Panc1 (cell line): ENCODE measurements at places on chromosomes 16 and 17.

- DNase-seq: no peak
These were observed 75.0 kb downstream of the RPTOR start for GRCh38 chr17:80619535-80620235.

- DNase-seq: no peak
These were observed 3.9 kb downstream of the PLEKHG4 start for GRCh38 chr16:67283039-67283825.

GRCh38 chr16:84851192-84852127, 31.7 kb downstream of the CRISPLD2 start:
- peak; percentile 81 for DNase-seq

DNA sequence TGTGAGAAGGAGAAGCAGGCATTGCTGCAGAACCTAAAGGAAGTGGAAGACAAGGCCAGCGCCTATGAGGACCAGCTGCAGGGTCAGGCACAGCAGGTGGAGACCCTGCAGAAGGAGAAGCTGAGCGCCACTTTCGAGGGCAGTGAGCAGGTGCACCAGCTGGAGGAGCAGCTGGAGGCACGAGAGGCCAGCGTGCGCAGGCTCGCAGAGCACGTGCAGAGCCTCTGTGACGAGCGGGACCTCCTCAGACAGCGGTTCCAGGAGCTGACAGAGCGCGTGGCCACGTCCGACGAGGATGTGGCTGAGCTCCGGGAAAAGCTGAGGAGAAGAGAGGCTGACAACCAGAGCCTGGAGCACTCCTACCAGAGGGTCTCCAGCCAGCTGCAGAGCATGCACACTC, 41.5 kb downstream of the PLD6 start:
- DNase-seq: no peak

GRCh38 chr17:50316016-50316587, 29.8 kb upstream of the XYLT2 start:
- no peak for DNase-seq

- no peak for DNase-seq
These were observed 1.5 kb upstream of the OVCA2 start for GRCh38 chr17:2040219-2040827.

DNA sequence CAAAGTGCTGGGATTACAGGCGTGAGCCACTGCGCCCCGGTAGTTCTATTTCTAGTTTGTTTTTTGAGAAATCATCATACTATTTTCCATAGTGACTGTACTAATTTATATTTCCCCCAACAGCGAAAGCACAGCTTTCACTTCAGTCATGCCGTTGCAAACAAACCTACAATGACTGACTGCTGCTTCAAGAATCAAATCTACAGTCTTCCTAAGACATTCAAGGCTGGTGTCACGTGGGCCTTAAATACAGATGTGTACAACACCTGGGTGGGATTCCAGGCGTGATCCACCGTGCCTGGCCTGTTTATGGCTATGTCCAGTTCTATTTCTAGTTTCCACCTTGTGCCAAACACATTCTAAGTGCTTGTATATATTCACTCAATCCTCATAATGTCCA, 72.0 kb downstream of the ABCC6 start:
- DNase-seq: no peak

DNA sequence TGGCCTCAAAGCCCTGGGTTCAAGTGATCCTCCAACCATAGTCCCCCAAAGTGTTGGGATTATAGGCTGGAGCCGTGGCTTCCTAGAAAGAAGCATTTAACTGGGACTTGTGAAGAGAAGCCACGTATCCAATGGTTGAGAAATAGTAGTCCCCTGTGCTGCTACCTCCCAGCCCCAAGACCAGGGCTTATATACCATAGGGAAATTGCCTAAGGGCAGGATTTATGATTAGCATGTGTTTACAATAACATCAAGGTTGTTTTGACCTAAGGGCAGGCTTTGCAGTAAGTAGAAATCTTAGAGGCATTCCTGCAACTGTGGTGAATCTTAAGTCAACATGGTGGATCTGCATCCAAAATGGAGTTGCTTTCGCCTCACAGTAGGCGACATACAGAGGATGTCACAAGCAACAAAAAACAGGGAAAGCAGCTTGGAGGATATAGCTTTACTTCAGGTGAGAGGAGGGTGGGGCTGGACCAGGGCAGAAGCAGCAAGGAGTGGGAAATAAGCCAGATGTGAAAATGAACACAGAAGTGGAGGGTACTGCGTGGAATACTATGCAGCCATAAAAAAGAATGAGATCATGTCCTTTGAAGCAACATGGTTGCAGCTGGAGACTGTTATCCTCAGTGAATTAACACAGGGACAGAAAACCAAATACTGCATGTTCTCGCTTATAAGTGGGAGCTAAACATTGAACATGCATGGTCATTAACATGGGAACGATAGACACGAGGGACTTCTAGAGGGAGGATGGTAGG, 18.7 kb upstream of the NSMCE1 start:
- no peak for DNase-seq

DNA sequence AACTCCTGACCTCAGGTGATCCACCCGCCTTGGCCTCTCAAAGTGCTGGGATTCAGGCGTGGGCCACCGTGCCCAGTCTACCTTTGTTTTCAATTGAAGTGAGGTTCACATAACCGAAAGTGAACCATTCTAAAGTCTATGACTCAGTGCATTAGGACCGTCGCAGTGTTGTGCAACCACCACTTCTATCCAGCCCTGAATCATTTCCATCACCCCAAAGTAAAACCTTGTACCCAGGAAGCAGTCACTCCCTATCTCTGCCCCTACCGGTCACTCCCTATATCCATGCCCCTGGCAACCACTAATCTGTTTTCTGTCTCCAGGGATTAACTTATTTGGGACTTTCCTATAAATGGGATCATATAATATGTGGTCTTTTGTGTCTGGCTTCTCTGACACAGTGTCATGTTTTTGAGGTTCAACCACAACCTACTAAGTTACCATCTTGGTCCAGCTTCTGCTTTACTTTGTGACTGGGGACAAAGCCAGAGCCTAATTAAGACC, 28.3 kb upstream of the CDC42EP4 start:
- no peak for DNase-seq

DNA sequence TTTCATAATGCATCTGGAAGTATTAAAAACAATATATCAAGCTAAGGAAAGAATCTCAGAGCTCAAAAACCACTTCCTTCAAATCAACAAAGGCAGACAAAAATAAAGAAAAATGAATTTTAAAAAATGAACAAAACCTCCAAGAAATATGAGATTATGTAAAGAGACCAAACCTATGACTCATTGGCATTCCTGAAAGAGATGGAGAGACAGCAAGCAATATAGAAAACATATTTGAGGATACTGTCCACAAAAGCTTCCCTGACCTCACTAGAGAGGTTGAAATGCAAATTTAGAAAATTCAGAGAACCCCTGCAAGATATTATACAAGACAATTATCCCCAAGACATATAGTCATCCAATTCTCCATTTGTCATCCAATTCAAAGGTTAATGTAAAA, 311.3 kb upstream of the SOX9 start:
- no peak for DNase-seq

- DNase-seq: no peak
These were observed 746 bp upstream of the POLG2 start for GRCh38 chr17:64497565-64498035.

DNA sequence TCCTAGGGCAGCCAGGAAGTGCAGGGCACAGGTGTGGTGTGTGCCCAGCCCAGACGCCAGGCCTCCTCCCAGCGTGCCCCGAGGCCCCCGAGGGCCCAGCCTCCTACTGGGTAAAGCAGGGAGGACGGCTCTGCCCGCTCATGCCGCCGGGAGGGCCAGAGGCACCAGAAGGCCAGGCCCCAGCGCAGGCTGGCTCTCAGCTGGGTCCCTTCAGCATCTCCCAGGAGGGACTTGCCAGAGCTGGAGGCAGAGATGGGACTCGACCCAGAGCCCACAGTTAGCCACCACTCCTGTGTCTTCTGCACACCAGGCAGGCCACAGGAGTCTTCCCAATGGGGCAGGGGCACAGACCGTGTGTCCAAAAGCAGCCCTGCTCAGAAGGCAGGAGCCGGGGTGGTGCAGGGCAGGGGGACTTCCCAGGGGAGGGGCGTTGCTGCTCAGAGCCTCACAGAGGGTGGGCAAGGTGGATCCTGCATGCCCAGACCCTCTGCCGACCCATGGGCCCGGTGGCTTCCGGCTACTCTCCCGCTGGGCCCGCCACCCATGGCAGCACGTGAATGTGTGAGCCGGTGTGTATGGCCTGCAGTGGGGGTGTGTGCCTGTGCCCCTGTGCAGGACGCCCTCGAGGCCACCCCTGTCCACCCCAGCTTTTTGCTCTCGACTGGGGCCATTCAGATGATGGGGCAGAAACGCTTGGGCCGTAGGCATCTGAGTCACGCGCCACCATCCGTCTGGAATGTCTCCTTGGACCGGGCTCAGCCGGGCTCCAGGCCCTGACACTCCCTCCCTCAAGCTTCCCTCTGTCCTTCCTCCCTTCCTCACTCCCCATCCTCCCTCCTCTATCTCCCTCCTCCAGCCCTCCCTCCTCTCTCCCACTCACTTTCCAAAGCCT, 5.7 kb upstream of the ZNF469 start:
- DNase-seq: no peak

GRCh38 chr16:8305201-8305600, 285.1 kb downstream of the TMEM114 start:
- no peak for DNase-seq

DNA sequence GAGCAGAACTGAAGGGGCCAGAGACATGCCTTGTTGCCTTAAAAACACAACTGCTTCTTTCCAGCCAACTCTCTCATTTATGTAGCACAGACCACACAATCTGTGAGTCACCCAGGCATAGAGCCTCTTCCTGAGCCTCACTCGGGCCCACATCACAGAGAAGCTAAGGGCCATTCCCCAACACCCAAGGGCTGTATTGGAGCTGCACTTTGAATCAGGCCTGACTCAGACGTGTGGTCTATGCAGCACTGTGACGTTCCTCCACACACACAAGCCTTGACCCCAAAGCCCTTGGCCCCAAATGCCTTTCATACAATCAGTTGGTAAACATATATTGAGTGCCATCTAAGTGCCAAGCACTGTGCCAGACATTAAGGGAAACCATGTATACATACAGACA, 308.9 kb upstream of the DYNLRB2 start:
- DNase-seq: no peak

GRCh38 chr17:27289856-27290255, 4.1 kb upstream of the WSB1 start:
- DNase-seq: no peak

- DNase-seq: no peak
These were observed 13.8 kb downstream of the C17orf50 start for GRCh38 chr17:35774499-35774898.

DNA sequence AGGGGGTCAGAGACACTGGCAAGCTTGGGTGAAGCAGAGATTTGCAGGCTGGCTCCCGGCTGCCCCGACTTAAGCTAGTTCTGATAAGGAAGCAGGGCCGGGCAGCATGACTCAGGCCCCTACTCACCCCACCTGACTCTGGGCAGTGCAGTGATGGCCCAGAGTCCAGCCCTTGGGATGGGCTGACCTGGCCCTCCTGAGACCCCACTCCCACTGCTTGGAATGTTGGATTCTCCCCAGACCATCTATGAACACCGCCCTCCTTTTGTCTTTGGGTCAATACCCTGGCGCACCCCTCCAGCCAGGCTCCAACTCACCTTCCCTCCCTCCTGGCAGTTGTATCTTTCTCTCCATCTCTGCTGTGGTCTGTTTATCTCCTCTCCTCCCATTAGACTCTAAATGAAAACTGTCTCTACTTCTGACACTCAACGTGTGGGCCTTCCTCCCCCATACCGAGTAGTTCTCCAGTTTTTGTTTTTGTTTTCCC, 21.0 kb downstream of the LGALS3BP start:
- DNase-seq: no peak

- no peak for DNase-seq
These were observed 97.8 kb downstream of the NXN start for GRCh38 chr17:881778-882177.

- no peak for DNase-seq
These were observed 805 bp upstream of the TANC2 start for GRCh38 chr17:62965174-62965685.

GRCh38 chr17:30586818-30587595, 109.8 kb downstream of the GOSR1 start:
- DNase-seq: no peak
